ENCODE measurements at places on chromosomes 1 and 21. TPM values are rescaled to one million over a fixed set of nuclear protein-coding genes. Genes with fewer than 3 reads are reported as not detected.

DNA sequence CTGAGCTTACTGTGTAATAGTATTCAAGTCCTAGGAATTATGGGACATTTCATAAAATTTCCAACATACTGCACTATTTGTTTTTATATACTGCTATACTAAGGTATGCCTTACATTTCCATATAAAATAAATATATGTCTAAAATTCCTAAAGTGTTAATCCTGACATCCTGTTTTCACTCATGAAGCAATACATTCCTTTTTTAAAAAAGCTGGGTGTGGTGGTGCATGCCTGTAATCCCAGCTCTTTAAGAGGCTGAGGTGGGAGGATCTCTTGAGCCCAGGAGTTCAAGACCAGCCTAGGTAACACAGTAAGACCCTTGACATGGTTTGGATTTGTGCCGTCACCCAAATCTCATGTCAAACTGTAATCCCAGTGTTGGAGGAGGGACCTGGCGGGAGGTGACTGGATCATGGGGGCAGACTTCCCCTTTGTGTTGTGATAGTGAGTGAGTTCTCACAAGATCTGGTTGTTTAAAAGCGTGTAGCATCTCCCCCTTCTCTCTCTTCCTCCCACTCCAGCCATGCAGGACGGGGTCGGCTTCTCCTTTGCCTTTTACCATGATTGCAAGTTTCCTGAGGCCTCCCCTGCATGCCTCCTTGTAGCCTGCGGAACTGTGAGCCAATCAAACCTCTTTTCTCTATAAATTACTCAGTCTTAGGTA lies 5.8 kb downstream of the CDC42BPA start:
- DNase-seq, result no peak
- no peaks in the 10 kb centered on the region for H3K36me3 ChIP-seq
- peaks cover 6% of the 10 kb centered on the region for H3K4me1 ChIP-seq

DNA sequence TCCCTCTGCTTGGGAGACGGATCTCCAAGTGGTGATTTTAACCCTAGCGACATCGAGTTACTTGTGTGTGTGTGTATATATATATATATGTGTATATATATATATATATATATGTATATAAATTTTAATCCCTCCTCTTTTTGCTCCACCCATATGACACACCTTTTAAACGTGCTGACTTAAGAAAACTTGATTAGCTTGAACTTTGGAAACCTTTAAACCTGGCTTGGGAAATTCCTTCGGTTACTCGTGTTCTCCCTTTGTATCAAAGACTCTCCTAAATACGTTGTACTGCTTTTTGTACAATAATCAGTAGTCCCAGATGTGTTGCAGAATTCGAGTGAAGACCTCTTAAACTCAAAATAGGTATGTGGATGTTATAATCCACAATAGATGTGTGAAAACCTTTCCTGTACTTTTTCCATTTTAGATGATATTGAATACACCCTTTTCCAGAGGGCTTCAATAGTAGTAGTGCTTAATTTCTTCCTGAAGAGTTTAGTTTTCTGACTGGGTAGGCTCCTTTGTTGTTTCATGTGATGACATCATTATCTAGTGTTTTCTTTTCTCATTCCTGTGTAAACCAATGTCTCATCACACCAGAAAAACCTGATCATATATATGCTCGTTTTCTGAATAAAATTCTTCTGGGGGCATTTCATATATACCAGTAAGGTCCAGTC lies 1.4 kb downstream of the RNF11 start:
- no peaks in the 10 kb centered on the region for H3K36me3 ChIP-seq
- no peak overlapping the region for H3K4me3 ChIP-seq
- peaks cover 28% of the 10 kb centered on the region for H3K4me1 ChIP-seq
- H3K27me3 ChIP-seq, result no peaks in the 10 kb centered on the region
- H3K27ac ChIP-seq, result peak overlapping the region; percentile 97

GRCh38 chr1:90443354-90443753 lies 273.7 kb downstream of the BARHL2 start:
- no peaks in the 10 kb centered on the region for H3K36me3 ChIP-seq
- no peak overlapping the region for H3K27ac ChIP-seq
- no peak overlapping the region for H3K4me3 ChIP-seq
- H3K4me1 ChIP-seq, result no peaks in the 10 kb centered on the region
- DNase-seq, result no peak
- no peaks in the 10 kb centered on the region for H3K27me3 ChIP-seq

Gene ASCL5
- total RNA-seq, result not detected

GRCh38 chr21:45297869-45298268 lies 10.2 kb upstream of the POFUT2 start:
- no peak for DNase-seq
- H3K4me3 ChIP-seq, result no peak overlapping the region
- H3K4me1 ChIP-seq, result peaks cover 23% of the 10 kb centered on the region
- H3K27me3 ChIP-seq, result no peaks in the 10 kb centered on the region
- no peaks in the 10 kb centered on the region for H3K36me3 ChIP-seq

- no peaks in the 10 kb centered on the region for H3K4me1 ChIP-seq
- no peaks in the 10 kb centered on the region for H3K27me3 ChIP-seq
- no peak overlapping the region for H3K4me3 ChIP-seq
- DNase-seq, result no peak
- peak overlapping the region; percentile 15 for H3K27ac ChIP-seq
Measured at GRCh38 chr1:47996406-47997226, 569 bp downstream of the TRABD2B start.

Gene TMEM240
- 1.2 TPM for total RNA-seq

GRCh38 chr21:20419772-20420171 lies 578.4 kb upstream of the NCAM2 start:
- no peak overlapping the region for H3K4me3 ChIP-seq
- no peaks in the 10 kb centered on the region for H3K36me3 ChIP-seq
- no peak overlapping the region for H3K27ac ChIP-seq
- no peaks in the 10 kb centered on the region for H3K27me3 ChIP-seq

DNA sequence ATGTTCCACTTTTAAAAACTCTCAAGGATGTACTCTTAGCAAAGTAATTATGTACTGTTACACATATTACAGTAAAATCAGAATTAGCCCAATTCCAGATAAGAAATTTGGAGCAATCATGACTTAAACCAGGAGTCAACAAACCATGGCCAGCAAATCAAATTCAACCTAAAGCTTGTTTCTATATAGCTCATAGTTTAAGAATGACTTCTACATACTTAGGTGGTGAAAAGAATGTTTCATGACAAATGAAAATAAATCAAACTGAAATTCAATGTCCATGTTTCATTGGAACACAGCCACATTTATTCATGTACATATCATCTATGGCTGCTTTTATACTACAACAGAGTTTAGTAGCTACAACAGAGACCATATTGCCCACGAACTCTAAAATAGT lies 35.1 kb downstream of the FRRS1 start:
- H3K27me3 ChIP-seq, result no peaks in the 10 kb centered on the region
- H3K27ac ChIP-seq, result no peak overlapping the region
- peaks cover 3% of the 10 kb centered on the region for H3K36me3 ChIP-seq
- no peaks in the 10 kb centered on the region for H3K4me1 ChIP-seq
- H3K4me3 ChIP-seq, result no peak overlapping the region
- no peak for DNase-seq

Gene CASQ1
- total RNA-seq, result not detected

Gene CAPZB
- 116 TPM for total RNA-seq

- H3K4me3 ChIP-seq, result no peak overlapping the region
- H3K27ac ChIP-seq, result no peak overlapping the region
- H3K36me3 ChIP-seq, result no peaks in the 10 kb centered on the region
- H3K4me1 ChIP-seq, result no peaks in the 10 kb centered on the region
Measured at GRCh38 chr21:31397030-31397429, 53.0 kb upstream of the TIAM1 start.

Measured in thyroid gland (tissue), 4 donors.